Lung (tissue), 17 donors: ENCODE measurements at places on chromosomes 1 and 21. TPM values are rescaled to one million over a fixed set of nuclear protein-coding genes. Genes with fewer than 3 reads are reported as not detected.
A peak's percentile ranks its signal among the peaks of the same experiment; 100 is the strongest.

DNA sequence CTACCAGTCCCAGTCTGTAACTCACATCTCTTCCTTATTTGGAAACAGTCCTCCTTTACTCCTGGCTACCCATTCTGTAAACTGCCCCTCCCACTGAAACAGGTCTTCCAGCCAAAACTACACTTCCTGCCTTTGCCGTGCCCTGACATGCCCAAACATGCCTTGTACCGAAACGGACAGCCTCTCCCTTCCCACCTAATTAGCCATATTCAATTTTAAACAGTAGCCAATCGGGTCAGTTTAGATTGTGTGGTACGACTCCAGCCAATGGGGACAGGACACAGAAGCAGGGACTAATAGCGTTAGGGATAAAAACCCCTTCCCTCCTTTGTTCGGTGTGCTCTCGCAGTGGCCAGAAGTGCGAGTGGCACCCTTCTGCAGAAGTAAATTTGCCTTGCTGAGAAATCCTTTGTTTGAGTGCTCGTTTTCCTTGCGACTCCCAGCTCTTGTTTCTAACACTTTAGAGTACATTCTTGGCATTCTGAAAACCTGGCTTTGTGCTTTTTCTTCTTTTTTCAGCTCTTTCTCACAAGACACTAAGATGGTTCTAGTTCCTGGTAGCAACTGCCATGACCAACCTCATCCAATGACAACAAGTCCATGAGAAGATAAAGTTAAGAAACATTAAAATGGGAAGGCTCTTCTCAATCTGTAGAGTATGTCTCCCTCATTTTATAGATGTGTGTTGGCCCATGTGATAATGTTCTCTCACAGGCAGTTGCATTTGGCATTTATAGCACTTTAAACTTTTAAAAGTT is 325.1 kb upstream of the GREM2 start:
- H3K36me3 ChIP-seq = no peaks in the 10 kb centered on the region
- no peak for DNase-seq
- no peak overlapping the region for H3K27ac ChIP-seq
- H3K27me3 ChIP-seq = no peaks in the 10 kb centered on the region

DNA sequence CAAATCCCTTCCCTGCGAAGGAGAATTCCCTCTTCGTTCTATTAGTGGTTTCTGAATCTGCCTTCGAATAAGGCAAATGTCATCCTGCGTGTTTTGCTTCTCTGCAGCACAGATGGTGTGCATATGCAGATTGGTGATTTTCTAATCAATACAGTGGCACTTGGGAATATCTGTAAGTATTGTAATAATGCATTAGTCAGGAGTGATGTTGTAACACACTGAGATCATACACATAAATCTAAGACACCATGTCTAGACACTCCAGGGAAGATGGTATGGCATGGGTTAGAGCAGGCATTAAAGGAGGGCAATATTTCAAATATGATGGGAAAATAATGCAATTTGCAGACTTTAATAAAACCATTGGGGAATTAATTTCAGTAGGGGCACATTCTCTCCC is 513.2 kb upstream of the PTBP2 start:
- no peak overlapping the region for H3K4me3 ChIP-seq
- H3K36me3 ChIP-seq = no peaks in the 10 kb centered on the region
- H3K27me3 ChIP-seq = no peaks in the 10 kb centered on the region
- H3K27ac ChIP-seq = no peak overlapping the region

GRCh38 chr1:25126562-25126961 is 105.7 kb downstream of the SYF2 start:
- H3K4me3 ChIP-seq = no peak overlapping the region
- H3K36me3 ChIP-seq = no peaks in the 10 kb centered on the region
- no peaks in the 10 kb centered on the region for H3K4me1 ChIP-seq

DNA sequence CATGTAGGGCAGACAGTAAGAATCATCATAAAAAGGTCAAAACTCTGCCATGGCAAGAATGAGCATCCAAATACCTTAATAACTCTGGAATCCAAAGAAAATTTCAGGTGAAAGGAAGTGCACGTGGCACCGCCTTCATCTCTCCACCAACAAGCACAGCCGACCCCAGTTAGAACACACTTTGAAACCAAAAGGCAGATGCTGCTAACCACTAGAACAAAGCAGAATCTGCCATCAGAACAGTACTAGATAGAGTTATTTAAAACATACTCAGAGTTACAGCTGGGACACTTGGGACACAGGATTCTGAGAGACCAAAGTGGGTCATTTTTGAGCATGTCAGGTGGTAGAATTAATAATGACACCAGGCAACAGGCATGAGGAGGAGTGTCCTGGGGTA is 106.7 kb upstream of the SOD1 start:
- no peaks in the 10 kb centered on the region for H3K27me3 ChIP-seq
- H3K36me3 ChIP-seq = no peaks in the 10 kb centered on the region
- no peak for DNase-seq
- H3K27ac ChIP-seq = no peak overlapping the region

GRCh38 chr21:20998456-20998789 is 214 bp downstream of the NCAM2 start:
- H3K4me3 ChIP-seq = peak overlapping the region; percentile 37
- DNase-seq = no peak
- peaks cover 5% of the 10 kb centered on the region for H3K4me1 ChIP-seq
- H3K27me3 ChIP-seq = peaks cover 7% of the 10 kb centered on the region

DNA sequence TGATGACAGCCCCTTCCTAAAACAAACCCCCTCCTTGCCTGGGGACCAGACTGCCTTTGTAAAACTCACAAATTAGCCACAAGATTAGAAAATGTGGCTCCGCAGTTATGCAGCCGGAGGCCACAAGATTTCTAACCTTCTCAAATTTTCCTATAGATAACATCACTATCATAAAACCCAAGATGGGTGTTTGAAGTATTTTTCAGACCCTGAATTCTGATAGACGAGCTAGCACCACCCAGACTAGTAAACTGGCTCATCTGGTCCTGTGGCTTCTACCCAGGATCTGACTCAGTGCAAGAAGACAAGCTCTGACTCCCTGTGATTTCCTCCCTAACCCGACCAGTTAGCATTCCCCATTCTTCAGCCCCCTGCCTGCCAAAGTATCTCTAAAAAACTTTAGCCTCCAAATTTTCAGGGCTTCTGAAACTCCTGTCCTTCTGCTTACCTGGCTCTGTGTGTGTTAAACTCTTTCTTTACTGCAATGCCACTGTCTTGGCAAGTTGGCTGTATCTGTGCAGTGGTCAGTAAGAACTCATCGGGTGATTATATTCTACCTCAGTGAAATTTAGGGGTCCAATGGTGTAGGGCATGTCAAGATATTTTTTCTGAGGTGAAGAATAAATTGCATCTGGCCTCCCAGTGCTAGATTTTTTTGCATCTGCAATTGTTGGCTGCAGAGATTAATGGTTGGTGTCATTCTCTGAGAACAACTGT is 102.1 kb downstream of the S1PR1 start:
- no peak overlapping the region for H3K27ac ChIP-seq
- DNase-seq = no peak
- no peaks in the 10 kb centered on the region for H3K4me1 ChIP-seq
- no peak overlapping the region for H3K4me3 ChIP-seq

DNA sequence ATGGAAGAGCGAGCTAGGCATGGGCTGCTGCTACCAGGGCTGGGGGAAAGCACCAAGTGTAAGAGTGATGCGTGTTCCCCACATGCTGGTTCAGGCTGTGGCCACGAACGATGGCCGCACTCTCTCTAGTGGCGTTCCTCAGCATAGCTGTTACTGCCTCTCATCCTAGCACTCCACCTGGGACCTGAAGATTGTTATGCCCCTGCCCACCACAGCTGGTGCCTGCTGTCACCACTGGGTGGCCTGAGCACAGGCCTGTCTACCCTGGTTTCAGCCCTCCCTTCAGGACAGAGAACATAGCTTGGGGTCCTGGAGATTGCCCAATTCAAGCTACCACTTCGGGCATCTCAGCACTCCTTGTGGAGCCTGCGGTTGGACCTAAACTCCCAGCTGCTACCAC is 80.1 kb upstream of the PDC start:
- H3K4me3 ChIP-seq = no peak overlapping the region
- H3K27ac ChIP-seq = no peak overlapping the region
- no peaks in the 10 kb centered on the region for H3K27me3 ChIP-seq
- no peak for DNase-seq
- H3K36me3 ChIP-seq = no peaks in the 10 kb centered on the region

GRCh38 chr1:159296706-159297375 is 5.3 kb upstream of the FCER1A start:
- no peaks in the 10 kb centered on the region for H3K4me1 ChIP-seq
- H3K27ac ChIP-seq = no peak overlapping the region
- no peak overlapping the region for H3K4me3 ChIP-seq

- H3K4me1 ChIP-seq = peaks cover 10% of the 10 kb centered on the region
- no peaks in the 10 kb centered on the region for H3K36me3 ChIP-seq
- peaks cover 90% of the 10 kb centered on the region for H3K27me3 ChIP-seq
- no peak overlapping the region for H3K27ac ChIP-seq
- H3K4me3 ChIP-seq = peak overlapping the region; percentile 44
- peak; percentile 47 for DNase-seq
These were observed 736 bp upstream of the BARHL2 start for GRCh38 chr1:90717665-90718410.

- peaks cover 2% of the 10 kb centered on the region for H3K4me1 ChIP-seq
- H3K27ac ChIP-seq = no peak overlapping the region
- H3K36me3 ChIP-seq = no peaks in the 10 kb centered on the region
- no peak overlapping the region for H3K4me3 ChIP-seq
- DNase-seq = no peak
These were observed 79.0 kb downstream of the NPHP4 start for GRCh38 chr1:5913078-5913845.

DNA sequence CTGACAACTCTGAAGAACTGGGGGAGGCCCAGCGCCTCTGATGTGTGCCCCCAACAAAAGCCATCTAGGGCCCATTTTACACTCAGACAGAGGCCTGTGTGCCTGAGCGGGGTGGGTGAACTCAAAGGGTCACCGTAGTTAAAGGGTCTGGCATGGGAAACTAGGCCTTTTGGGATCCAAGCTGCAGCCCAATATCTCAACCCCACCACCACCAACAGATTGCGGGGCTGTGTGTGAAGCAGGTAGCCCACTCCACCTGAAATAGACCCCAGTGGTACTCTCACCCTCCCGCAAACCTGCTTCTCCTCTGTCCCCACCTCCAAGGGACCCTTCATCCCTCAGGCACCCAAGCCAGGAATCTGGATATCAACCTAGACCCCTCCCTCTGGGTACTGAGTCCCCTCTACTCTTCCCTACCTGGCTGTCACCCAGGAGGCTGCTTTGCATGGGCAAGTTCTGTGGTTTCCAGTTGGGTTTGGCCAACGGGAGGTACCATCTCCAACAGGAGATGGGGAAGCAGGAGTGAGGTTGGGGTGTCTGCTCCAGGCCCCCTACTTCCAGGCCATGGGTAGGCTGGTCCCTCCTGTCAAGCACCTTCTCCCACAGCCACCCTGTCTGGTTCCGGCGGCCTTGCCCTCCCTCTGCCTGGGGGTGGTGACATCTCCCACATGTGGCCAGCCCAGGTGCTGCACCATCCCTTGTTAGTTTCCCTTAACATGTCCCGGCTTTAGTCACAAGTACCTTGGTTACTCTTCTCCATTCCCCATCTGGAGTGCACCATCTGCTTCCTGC is 35.2 kb upstream of the LRP8 start:
- H3K4me3 ChIP-seq = no peak overlapping the region
- H3K4me1 ChIP-seq = peaks cover 1% of the 10 kb centered on the region
- H3K27ac ChIP-seq = no peak overlapping the region
- no peaks in the 10 kb centered on the region for H3K36me3 ChIP-seq
- DNase-seq = no peak
- H3K27me3 ChIP-seq = no peaks in the 10 kb centered on the region

Gene E2F2
- 1.7 TPM for total RNA-seq

Gene RIMKLA
- 0.71 TPM for total RNA-seq

Gene SPRR2A
- total RNA-seq = 0.82 TPM

Gene EXTL2
- total RNA-seq = 11.3 TPM

Gene TMEM52
- total RNA-seq = 6.1 TPM
